ENCODE measurements at places on chromosomes 12 and 14.
A peak's percentile ranks its signal among the peaks of the same experiment; 100 is the strongest.

- DNase-seq, result peak; percentile 79
These were observed 238.9 kb downstream of the CHST11 start for GRCh38 chr12:104695453-104696148.

- no peak for DNase-seq
These were observed 29.2 kb downstream of the ZFYVE21 start for GRCh38 chr14:103744621-103745395.

DNA sequence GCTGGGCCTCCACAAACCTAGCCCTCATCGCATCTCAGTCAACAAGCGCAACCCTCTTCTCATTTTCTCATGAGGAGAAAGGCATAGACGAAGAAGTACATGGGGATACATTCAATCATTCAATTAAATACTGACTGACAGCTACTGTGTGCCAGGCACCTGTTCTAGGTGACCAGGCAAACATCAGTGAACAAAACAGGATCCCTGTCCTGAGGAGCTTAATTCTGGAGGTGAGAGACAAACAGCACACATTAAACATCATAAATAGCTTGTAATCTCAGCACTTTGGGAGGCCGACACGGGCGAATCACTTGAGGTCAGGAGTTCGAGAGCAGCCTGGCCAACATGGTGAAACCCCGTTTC is 362 bp upstream of the ACYP1 start:
- no peak for DNase-seq

- DNase-seq, result no peak
These were observed 38.2 kb upstream of the GSG1 start for GRCh38 chr12:13141686-13142085.

DNA sequence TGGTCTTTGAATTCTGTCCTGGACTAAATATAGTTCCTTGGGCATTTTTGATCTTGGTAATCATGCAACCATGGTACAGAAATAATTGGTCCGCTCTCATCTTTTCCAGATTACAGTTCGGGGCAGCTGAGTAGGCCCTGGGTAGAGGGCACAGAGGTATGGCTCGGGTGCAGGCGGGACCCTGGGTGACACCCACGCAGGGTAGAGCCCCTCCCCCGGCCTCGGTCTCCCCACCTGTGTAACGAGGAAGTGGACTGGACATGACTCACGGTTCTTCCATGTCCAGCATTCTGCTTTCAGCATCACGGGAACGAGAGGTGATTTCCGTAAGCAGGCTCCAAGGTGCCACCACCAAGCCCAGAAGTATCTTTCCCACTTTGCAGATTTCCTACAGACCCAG is 91.0 kb upstream of the DIO3 start:
- DNase-seq, result no peak

GRCh38 chr12:10358131-10358530 is 31.7 kb downstream of the KLRK1 start:
- DNase-seq, result no peak

- no peak for DNase-seq
These were observed 16.7 kb downstream of the NT5DC3 start for GRCh38 chr12:103824290-103824689.

GRCh38 chr14:88247228-88247627 is 75.8 kb downstream of the KCNK10 start:
- DNase-seq, result no peak

Measured in CD4-positive, alpha-beta T cell (primary cell).